ENCODE measurements at places on chromosomes 12 and 14.

GRCh38 chr12:95582230-95583058 is 31.2 kb upstream of the USP44 start:
- H3K4me3 ChIP-seq, result no peak overlapping the region
- H3K4me1 ChIP-seq, result no peaks in the 10 kb centered on the region
- no peaks in the 10 kb centered on the region for H3K36me3 ChIP-seq
- DNase-seq, result no peak
- H3K27ac ChIP-seq, result no peak overlapping the region

DNA sequence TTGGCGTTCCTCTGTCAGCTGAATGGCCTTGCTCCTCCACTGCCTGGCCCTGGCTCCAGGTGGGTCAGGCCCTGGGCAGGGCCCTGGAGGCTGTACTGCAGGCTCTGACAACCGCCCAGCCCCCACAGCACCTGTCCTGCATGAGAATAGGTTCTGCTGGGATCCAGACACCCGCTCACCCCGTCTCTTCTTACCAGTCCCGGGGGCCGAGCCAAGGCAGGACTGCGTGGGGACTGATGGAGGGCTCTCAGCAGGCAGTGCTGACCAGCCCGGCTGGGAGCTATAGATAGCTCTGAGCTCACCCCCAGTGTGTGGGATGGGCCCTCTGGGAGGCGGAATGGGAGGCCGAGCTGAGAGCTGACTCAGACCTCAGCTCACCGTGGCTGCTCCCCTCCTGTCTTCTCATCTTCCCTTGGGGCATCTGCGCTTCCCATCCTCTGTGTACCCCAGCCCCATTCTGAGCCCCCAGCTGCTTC is 39.6 kb downstream of the TEAD4 start:
- H3K27me3 ChIP-seq, result no peaks in the 10 kb centered on the region
- no peak overlapping the region for H3K27ac ChIP-seq
- H3K4me3 ChIP-seq, result no peak overlapping the region

- no peaks in the 10 kb centered on the region for H3K36me3 ChIP-seq
- H3K4me3 ChIP-seq, result peak overlapping the region; percentile 46
- H3K27me3 ChIP-seq, result peaks cover 32% of the 10 kb centered on the region
- no peak overlapping the region for H3K27ac ChIP-seq
- no peak for DNase-seq
These were observed 624 bp upstream of the PLEKHD1 start for GRCh38 chr14:69483765-69484443.

- H3K27me3 ChIP-seq, result no peaks in the 10 kb centered on the region
- no peaks in the 10 kb centered on the region for H3K4me1 ChIP-seq
- no peaks in the 10 kb centered on the region for H3K36me3 ChIP-seq
- H3K4me3 ChIP-seq, result no peak overlapping the region
These were observed 102.2 kb downstream of the ERC1 start for GRCh38 chr12:1093166-1093751.

GRCh38 chr12:52178984-52179383 is 12.8 kb downstream of the KRT80 start:
- no peaks in the 10 kb centered on the region for H3K27me3 ChIP-seq
- H3K27ac ChIP-seq, result no peak overlapping the region
- H3K4me1 ChIP-seq, result peaks cover 5% of the 10 kb centered on the region
- H3K4me3 ChIP-seq, result no peak overlapping the region
- no peak for DNase-seq
- no peaks in the 10 kb centered on the region for H3K36me3 ChIP-seq

- no peak for DNase-seq
- no peaks in the 10 kb centered on the region for H3K4me1 ChIP-seq
- no peak overlapping the region for H3K27ac ChIP-seq
- no peaks in the 10 kb centered on the region for H3K36me3 ChIP-seq
- no peak overlapping the region for H3K4me3 ChIP-seq
These were observed 15.3 kb downstream of the PPP1R13B start for GRCh38 chr14:103832046-103832445.
